Cardiac muscle cell (in vitro differentiated cells and primary cell): ENCODE measurements at places on chromosomes 2 and 18. TPM values are rescaled to one million over a fixed set of nuclear protein-coding genes. Genes with fewer than 3 reads are reported as not detected.

Gene DRC1
- total RNA-seq, result not detected in 2 replicates

GRCh38 chr18:59189008-59189407 is 30.9 kb upstream of the GRP start:
- no peak for DNase-seq

- DNase-seq, result no peak
Observed at GRCh38 chr2:229475778-229476177, 204.7 kb upstream of the PID1 start.

GRCh38 chr18:4524096-4524495 is 69.0 kb upstream of the DLGAP1 start:
- DNase-seq, result no peak

DNA sequence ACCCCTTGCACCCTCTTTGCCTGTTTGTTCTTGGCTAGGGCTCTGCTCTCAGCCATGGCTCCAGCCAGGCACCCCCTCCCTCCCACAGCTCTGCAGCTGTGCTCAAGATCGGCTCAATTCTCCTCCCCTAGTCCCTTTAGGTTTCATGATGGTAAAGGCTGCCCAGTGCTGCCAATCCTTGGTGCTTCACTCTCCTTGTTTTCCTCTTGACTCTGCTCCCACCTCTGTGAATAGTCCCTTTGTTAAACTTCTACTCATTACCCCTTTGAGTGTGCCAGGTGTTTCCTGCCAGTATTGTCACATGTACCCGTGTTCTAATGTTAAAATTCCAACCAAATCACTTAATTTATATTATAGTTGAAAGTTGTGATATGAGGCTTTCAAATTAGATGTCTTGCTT is 101.0 kb upstream of the CERS6 start:
- no peak for DNase-seq

- no peak for DNase-seq
Observed at GRCh38 chr2:211498551-211499205, 942.3 kb downstream of the CPS1 start.

DNA sequence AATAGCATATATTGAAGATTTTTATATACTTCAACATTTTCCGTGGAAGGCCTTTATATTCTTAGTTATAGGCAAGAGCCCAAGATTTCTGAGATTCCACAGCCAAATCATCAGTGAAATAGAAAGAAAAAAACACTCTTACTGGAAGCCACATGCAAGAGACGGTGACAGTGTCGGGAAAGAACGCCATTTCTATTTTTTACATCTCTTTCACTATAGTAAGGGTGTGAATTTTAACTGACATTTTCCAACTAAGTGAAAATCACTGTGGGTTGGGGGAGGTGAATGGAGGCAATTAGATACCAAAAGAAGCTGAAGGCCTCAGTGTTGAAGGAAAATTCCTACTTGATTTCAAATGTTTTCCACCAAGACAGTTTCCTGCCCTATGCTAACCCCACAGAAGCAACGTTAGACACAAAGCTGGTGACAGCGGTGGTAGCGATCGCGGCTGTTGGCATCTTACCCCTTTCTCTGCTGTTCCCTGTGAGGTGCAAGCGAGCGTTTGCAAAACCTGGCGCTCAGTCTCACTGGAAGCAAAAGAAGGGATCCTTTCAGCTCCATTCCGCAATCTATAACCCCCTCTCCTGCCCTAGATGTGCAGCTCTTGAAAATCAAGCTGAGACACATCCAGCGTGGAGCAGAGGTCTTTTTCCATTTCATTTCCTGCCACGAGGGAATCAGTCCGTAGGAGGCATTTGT is 20.0 kb downstream of the ID2 start:
- DNase-seq, result no peak

- DNase-seq, result no peak
Observed at GRCh38 chr2:235612181-235612950, 118.5 kb downstream of the AGAP1 start.

Gene PLGLB1
- total RNA-seq, result 0.92 and 2.7 TPM in 2 replicates

Gene SCN1A
- under 0.01 and 0.07 TPM in 2 replicates for total RNA-seq

- DNase-seq, result no peak
Observed at GRCh38 chr2:204950695-204951346, 405.5 kb downstream of the PARD3B start.

Gene ADGRF3
- 0.11 and 0.12 TPM in 2 replicates for total RNA-seq

GRCh38 chr18:26738706-26739105 is 126.8 kb downstream of the AQP4 start:
- DNase-seq, result no peak

GRCh38 chr2:172333235-172333977 is 94.0 kb upstream of the ITGA6 start:
- no peak for DNase-seq

Gene MAPK4
- total RNA-seq, result 62.3 and 68.9 TPM in 2 replicates

- DNase-seq, result no peak
Observed at GRCh38 chr2:192948316-192948715, 753.6 kb upstream of the TMEFF2 start.

GRCh38 chr2:233764761-233765160 is 4.7 kb downstream of the UGT1A1 start:
- DNase-seq, result no peak

Gene LIMS3
- 1.2 and 4.3 TPM in 2 replicates for total RNA-seq

Gene RAD51AP2
- 0.04 and 0.12 TPM in 2 replicates for total RNA-seq

Gene TUBA3D
- total RNA-seq, result not detected in 2 replicates

- DNase-seq, result no peak
Observed at GRCh38 chr2:176242276-176242675, 27.0 kb upstream of the MTX2 start.

GRCh38 chr2:129459200-129459876 is 520.1 kb upstream of the RAB6C start:
- DNase-seq, result no peak
